ENCODE measurements at places on chromosomes 4 and X.

GRCh38 chr4:76435528-76436319 is 695 bp downstream of the SHROOM3 start:
- no peak for DNase-seq

- peak; percentile 89 for DNase-seq
Measured at GRCh38 chrX:104343428-104344129, 88.8 kb upstream of the ESX1 start.

DNA sequence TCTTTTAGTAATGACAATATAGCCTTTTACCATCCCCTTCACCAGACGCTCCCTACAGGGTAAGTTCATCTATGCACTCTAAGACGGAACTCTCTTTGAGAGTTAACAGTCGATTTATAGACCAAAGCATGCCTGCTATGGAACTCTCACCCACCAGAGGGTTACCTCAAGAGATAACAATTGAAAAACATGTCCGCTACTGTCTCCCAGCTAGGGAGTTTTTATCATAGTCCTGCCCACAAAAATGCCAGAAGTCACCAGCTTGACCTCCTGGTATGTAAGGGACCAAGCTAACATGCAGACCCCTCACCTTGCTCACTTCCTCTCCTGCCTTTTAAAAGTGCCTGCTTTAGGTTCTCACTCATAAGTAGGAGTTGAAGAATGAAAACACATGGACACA is 16.7 kb upstream of the YTHDC1 start:
- no peak for DNase-seq

GRCh38 chr4:146495269-146495668 is 26.5 kb downstream of the SLC10A7 start:
- peak; percentile 55 for DNase-seq

DNA sequence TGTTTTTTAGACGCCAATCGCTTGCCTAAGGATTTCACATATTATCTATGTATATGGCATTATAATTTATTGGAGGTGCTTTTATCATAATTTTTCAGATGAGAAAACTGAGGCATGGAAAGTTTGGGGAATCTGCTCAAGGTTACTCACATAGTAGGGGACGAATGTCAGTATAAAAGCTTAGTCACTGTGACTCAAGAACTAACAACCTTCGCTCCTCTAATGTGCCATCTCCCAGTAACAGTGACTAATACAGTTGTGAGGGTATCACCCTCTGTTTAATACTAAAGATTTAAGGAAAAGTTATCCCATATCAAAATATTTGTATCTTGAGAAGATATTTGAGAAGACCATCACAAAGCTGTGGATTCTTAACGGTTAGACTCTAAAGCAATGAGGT is 353.1 kb upstream of the SPOCK3 start:
- DNase-seq = peak; percentile 73

- no peak for DNase-seq
Measured at GRCh38 chr4:18815081-18815778, 793.7 kb upstream of the LCORL start.

GRCh38 chr4:165783626-165784025 is 89.4 kb upstream of the TLL1 start:
- DNase-seq = no peak

GRCh38 chr4:176874721-176875445 is 82.2 kb upstream of the VEGFC start:
- DNase-seq = no peak
